Karpas-422 (cell line): ENCODE measurements at places on chromosomes 6 and 20. TPM values are rescaled to one million over a fixed set of nuclear protein-coding genes. Genes with fewer than 3 reads are reported as not detected.

NOX3 gene
- not detected in 2 replicates for total RNA-seq

MLIP gene
- not detected in 2 replicates for total RNA-seq

PARD6B gene
- total RNA-seq, result 2.6 and 5.9 TPM in 2 replicates

CEP57L1 gene
- 16.6 and 28.2 TPM in 2 replicates for total RNA-seq

PRL gene
- total RNA-seq, result not detected in 2 replicates

FOXF2 gene
- not detected in 2 replicates for total RNA-seq

- no peaks in the 10 kb centered on the region for H3K4me1 ChIP-seq
- peak; percentile 80 for DNase-seq
- no peak overlapping the region for H3K4me3 ChIP-seq
- H3K27me3 ChIP-seq, result no peaks in the 10 kb centered on the region
These were observed 955.6 kb downstream of the TBC1D32 start for GRCh38 chr6:120378582-120379220.

DNA sequence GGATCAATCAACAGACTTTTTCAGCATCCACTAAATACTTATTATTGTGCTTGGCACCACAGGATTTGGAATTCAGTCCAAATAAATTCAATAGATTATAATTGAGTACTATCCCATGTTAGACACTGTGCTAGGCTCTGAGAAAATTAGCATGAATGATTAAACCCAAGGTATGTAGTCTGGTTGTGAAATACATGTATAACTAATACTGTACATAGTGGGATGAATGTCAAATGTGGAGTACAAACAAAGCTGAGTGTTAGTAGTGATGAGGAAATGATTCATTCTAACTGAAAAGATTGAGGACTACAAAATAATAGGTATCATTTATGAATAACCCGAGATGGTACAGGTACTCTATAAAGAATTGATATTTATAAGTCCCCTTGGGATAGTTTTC lies 111.9 kb upstream of the FLRT3 start:
- DNase-seq, result no peak
- no peaks in the 10 kb centered on the region for H3K27me3 ChIP-seq
- no peaks in the 10 kb centered on the region for H3K4me1 ChIP-seq
- no peaks in the 10 kb centered on the region for H3K36me3 ChIP-seq
- H3K27ac ChIP-seq, result no peak overlapping the region

- no peaks in the 10 kb centered on the region for H3K36me3 ChIP-seq
- H3K4me1 ChIP-seq, result no peaks in the 10 kb centered on the region
- H3K27ac ChIP-seq, result no peak overlapping the region
These were observed 44.0 kb upstream of the SMOC2 start for GRCh38 chr6:168397012-168397411.

- no peak for DNase-seq
- H3K27ac ChIP-seq, result peak overlapping the region; percentile 62; the same call in 1 of the 2 replicates
- peaks cover 14% of the 10 kb centered on the region for H3K4me1 ChIP-seq
These were observed 87.8 kb upstream of the MTHFD1L start for GRCh38 chr6:150777736-150778135.

DNA sequence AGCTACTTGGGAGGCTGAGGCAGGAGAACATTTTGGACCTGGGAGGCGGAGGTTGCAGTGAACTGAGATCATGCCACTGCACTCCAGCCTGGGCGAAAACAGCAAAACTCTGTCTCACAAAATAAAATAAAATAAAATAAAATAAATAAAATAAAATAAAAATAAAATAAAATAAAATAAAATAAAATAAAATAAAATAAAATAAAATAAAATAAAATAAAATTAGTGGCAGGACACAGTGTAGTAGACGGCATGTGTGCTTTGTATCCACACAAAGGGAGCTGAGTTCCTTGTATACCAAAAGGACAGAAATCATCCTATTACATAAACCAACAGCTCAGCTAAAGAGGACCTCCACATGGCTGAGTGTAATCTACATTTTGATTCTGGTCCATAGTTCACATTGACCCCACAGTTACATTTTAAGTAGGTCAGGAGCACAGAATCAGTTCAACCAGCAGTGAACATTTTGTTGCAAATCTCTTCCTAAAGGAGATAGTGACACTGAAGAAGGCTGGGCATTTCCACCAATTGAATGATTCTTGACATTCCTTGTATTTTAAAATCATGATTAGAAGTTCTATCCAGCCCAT lies 91.7 kb upstream of the MAP7 start:
- no peak overlapping the region for H3K4me3 ChIP-seq
- DNase-seq, result no peak
- H3K4me1 ChIP-seq, result no peaks in the 10 kb centered on the region

DNA sequence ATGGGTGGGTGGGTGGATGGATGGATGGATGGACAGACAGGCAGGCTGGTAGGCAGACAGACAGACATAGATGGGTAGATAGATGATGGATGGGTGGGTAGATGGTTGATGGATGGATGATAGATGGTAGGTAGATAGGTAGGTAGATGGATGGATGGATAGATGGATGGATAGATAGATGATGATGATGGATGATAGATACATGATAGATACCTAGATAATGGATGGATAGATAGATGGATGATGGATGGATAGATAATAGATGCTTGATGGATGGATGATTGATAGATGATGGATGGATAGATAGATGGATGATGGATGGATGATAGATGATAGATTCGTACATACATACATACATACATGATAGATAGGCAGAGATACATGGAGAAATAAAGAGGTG lies 368.1 kb downstream of the CDH4 start:
- H3K4me1 ChIP-seq, result peaks cover 6% of the 10 kb centered on the region
- no peak overlapping the region for H3K4me3 ChIP-seq
- H3K36me3 ChIP-seq, result no peaks in the 10 kb centered on the region
- no peaks in the 10 kb centered on the region for H3K27me3 ChIP-seq
- H3K27ac ChIP-seq, result no peak overlapping the region

DNA sequence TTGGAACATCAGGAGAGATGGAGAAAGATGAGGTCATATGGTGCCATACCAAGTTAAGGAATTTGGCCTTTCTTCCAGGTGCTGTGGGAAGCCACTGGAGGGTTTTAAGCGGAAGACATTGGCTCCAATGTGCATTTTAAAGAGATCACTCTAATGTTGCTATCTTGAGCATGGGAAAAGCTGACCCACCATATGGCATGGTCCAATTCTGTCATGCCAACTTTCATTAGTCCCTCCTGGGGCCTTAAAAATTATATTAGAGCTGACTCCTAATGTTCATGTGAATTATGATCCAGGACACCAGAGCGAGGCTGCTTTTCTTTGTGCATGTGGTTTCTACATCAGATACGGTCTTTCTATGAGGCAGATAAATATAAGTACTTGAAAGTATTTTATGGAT lies 335.0 kb upstream of the TSHZ2 start:
- no peak for DNase-seq
- H3K27me3 ChIP-seq, result no peaks in the 10 kb centered on the region
- no peak overlapping the region for H3K27ac ChIP-seq
- H3K4me3 ChIP-seq, result no peak overlapping the region

GRCh38 chr6:108751851-108752732 lies 96.1 kb upstream of the ARMC2 start:
- no peak overlapping the region for H3K27ac ChIP-seq
- H3K4me3 ChIP-seq, result no peak overlapping the region
- DNase-seq, result no peak
- H3K27me3 ChIP-seq, result no peaks in the 10 kb centered on the region
- H3K36me3 ChIP-seq, result no peaks in the 10 kb centered on the region

DNA sequence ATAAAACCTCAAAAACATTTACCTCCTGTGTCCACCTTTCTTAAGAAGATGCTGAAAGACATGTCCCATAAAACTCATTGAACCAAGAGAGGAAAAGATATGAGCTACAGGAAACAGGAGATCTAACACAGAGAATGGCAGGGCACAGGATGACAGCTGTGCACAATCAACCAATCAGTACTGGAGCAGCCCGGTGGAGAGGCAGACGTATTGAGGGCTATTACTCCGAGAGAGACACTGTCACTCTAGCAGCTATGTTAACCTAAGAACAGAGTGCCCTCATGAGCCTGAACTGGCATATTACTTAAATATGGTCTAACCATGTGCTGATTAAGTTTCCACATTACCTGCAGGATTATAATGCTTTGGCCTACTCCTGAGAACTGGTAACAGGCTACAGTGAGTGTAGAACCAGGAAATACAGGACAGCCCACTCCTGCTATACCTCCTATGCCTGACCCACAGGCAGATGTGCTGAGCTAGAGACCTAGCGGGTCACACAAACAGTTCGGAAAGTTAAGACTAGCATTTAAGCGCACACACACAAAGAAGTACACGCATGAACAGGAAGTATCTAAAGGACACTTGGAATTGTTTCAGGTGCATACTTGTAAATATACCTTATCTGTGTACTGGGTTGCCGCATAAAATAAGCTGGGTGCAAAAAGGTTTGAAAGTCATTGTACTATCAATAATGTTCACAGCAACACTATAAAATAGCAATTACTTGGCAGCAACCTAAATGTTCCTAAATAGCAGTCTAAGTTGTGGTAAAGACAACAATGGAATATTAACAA lies 199.3 kb upstream of the SHLD1 start:
- no peaks in the 10 kb centered on the region for H3K4me1 ChIP-seq
- no peak overlapping the region for H3K27ac ChIP-seq
- H3K4me3 ChIP-seq, result no peak overlapping the region
- H3K27me3 ChIP-seq, result no peaks in the 10 kb centered on the region
- H3K36me3 ChIP-seq, result no peaks in the 10 kb centered on the region; the same call in 1 of the 2 replicates

DNA sequence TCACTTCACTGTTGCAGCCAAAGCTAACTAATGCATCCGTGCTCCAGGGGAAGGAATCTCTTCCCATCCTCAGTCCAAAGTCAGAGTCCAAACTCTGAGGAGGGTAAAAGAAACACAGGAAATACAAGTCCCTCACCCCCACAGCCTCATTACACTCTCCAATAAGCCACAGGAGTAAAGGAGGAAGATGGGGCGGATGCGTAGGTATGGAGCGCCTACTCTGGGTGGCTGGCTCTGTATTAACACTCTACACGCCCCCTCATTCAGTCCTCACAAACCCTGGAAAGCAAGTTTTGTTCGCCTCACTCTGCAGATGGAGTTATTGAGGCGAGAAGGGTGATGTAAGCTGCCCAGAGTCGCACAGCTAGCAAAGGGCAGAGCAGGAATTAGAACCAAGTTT lies 242.9 kb downstream of the NRN1 start:
- H3K27ac ChIP-seq, result no peak overlapping the region
- peaks cover 18% of the 10 kb centered on the region for H3K4me1 ChIP-seq
- peaks cover 2% of the 10 kb centered on the region; the same call in 1 of the 2 replicates for H3K27me3 ChIP-seq
- H3K4me3 ChIP-seq, result peak overlapping the region; percentile 36; the same call in 1 of the 2 replicates
- no peaks in the 10 kb centered on the region for H3K36me3 ChIP-seq

DNA sequence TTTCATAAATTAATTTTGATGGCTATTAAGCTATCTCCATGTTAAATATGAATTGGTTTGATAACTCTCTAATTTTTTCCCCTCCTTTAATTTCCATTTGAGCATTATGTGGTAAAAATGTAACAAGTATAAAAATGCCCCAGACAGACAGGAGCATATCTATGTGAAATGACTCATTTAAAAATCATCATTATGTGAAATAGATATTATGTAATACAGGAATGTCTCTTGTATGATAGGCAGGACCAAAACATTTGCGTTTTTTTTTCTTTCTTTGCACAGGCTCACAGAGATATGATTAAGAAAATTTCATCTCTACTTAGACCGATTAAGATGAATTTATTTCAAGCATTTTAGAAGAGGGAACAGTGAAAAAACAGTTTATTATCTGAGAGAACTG lies 95.8 kb downstream of the AKAP7 start:
- H3K4me3 ChIP-seq, result no peak overlapping the region
- no peaks in the 10 kb centered on the region; the same call in 1 of the 2 replicates for H3K4me1 ChIP-seq
- no peaks in the 10 kb centered on the region for H3K27me3 ChIP-seq
- no peak overlapping the region for H3K27ac ChIP-seq

DNA sequence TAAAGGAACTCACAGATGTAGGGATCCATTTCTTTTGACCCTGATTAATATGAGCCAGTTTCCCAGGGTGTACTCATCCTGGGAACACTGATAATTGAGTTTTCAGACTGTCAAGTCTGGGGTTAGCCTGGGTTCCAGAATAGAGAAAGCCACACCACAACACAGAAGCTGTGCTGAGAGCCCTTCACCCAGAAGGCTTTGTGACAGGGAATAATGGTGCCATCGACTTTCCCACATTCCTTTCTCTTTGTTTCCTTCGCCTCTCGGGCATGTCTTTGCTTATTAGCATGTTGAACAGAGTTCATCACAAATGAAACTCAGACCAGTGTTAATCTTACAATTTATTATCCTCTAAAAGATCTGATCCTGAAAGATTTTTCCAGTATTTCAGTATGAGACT lies 95.0 kb downstream of the TCP11 start:
- H3K4me1 ChIP-seq, result no peaks in the 10 kb centered on the region
- no peak for DNase-seq
- H3K36me3 ChIP-seq, result no peaks in the 10 kb centered on the region
- no peaks in the 10 kb centered on the region for H3K27me3 ChIP-seq
- H3K4me3 ChIP-seq, result no peak overlapping the region
